GM12864 (cell line): ENCODE measurements at places on chromosomes 13 and 19.

DNA sequence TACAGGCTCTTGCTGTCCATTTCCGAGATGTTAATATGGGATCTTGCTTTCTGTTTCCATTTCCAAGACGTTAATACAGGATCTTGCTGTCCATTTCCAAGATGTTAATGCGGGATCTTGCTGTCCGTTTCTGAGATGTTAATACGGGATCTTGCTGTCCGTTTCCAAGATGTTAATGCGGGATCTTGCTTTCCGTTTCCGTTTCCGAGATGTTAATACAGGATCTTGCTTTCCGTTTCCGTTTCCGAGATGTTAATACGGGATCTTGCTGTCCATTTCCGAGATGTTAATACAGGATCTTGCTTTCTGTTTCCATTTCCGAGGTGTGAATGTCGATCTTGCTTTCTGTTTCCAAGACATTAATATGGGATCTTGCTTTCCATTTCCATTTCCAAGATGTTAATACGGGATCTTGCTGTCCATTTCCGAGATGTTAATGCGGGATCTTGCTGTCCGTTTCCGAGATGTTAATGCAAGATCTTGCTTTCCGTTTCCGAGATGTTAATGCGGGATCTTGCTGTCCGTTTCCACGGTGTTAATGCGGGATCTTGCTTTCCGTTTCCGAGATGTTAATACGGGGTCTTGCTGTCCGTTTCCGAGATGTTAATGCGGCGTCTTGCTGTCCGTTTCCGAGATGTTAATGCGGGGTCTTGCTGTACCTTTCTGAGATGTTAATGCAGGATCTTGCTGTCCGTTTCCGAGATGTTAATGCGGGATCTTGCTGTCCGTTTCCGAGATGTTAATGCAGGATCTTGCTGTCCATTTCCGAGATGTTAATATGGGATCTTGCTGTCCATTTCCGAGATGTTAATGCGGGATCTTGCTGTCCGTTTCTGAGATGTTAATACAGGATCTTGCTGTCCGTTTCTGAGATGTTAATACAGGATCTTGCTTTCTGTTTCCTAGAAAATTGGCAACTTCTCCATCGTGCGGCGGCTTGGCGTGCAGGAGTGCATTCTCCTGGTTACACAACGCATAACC lies 38.3 kb downstream of the PEX11G start:
- DNase-seq, result peak; percentile 43

GRCh38 chr13:70520275-70521036 lies 412.2 kb upstream of the KLHL1 start:
- DNase-seq, result no peak

DNA sequence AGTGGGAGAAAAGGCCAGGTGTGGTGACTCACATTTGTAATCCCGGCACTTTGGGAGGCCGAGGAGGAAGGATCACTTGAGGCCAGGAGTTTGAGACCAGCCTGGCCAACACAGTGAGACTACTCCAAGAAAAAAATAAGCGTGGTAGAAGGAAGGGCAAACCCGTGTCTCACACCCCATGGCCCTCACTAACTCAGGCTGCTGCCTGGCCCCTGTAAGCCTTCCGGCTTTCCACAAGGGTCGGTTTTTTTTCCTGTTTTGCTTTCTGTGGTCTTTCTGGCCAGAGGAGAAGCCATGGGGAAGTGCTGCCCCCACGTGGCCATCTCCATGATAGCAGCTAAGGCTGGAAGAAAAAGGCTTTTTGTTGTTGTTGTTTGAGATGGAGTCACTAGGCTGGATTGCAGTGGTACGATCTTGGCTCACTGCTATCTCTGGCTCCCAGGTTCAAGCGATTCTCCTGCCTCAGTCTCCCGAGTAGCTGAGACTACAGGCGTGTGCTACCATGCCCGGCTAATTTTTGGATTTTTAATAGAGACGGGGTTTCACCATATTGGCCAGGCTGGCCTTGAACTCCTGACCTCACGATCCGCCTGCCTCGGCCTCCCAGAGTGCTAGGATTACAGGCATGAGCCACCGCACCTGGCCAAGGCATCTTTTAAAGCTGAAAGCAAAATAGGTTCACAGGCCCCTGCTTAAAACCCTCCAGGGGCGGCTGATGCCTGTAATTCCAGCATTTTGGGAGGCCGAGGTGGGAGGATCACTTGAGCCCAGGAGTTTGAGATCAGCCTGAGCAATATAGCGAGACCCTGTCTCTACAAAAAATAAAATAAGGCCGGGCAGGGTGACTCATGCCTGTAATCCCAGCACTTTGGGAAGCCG lies 7.5 kb upstream of the ARHGEF18 start:
- DNase-seq, result peak; percentile 79

DNA sequence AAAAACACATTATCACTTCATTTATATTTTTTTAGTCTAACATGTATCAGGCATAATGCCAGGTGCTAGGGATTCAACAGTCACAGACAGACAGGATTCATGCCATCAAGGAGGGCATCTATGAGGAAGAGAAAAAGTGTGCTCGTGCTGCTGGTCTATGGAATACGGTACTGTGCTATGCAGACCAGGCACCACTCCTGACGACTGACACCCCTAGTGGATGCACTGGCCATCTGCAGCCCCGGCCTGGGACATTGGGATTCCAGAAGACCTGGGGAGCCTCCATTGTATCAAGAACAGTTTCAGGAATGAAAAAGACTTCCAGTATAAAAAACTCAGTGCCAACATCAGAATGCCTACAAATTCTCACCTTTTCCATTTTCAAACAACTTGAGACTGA lies 94.0 kb downstream of the KLF12 start:
- DNase-seq, result peak; percentile 31

GRCh38 chr19:4707956-4708650 lies 15.5 kb downstream of the DPP9 start:
- DNase-seq, result no peak

- no peak for DNase-seq
These were observed 3.4 kb downstream of the IGFLR1 start for GRCh38 chr19:35738887-35739229.

DNA sequence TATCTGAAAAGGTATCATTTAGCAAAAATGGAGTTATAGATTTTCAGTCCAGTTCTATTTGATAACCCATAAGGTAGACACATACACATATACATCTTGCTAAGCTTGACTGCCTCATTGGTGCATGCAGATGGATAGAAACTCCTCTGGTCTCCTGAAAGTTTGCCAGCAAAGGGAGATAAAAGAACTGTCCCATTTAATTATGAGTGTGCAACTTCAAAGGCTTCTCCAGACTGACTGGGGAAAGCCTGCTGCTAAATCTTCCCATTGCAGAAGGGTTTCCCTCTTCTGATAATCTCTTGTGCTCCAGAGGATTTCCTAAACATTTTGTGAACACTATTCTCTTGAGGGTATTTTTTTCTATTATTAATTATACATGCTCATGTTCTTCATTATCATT lies 131.9 kb downstream of the ITGBL1 start:
- DNase-seq, result no peak

DNA sequence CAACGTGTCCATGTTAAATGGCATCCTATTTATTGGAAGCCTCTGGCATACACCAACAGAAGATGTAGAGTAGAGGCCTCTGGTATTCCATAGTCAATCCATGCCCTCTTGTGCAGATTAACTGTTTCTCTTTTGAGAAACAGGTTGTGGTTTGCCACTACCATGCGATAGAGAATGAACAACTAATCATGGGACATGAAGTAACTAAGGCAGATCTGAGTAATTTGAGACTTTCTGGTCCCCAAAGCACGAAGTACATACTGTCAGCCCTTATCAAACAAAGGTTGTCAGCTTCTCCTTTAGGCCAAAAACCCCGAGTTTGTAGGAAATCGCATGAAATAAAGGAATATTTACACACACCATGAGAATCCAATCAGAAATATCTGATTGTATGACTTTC lies 3.6 kb downstream of the ZNF121 start:
- DNase-seq, result no peak

- no peak for DNase-seq
These were observed 9.7 kb downstream of the CTU1 start for GRCh38 chr19:51098365-51099046.

DNA sequence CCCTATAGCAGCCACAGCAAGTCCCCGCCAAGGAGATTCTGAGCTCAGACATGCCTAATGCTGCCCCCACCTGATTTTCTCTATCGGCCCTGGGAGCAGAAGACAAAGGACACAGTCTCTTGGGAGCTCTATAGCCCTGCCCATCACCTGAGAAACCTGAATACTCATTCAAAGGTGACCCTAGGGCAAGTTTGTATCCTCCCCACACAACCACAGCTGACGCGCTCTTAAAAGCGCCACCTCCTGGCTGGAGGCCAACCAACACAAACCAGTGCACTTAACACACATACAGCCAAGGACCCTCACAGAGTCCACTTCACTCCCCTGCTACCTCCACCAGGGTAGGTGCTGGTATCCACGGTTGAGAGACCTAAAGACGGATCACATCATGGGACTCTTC lies 8.8 kb upstream of the IGFL4 start:
- no peak for DNase-seq

- DNase-seq, result no peak
These were observed 18.7 kb downstream of the PAF1 start for GRCh38 chr19:39372047-39372802.

DNA sequence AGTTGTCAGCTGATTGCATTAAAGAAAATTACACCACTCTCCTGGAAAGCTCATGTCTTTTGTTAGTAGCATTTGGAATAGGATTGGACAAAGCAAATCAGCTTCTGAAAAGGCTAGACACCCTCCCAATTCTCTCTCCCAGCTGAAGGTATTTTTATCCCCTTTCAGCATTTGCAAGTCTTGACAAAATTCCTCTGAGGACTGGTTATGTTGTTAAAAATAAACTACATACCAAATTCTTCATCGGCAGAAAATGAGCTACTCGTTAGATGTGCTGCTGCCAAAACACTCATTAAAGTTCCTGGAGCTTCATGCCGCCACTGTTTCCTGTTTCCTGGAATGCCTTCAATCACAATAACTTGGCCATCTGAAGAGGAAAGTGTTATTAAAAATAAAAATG lies 37.1 kb downstream of the UTP14C start:
- DNase-seq, result no peak

- no peak for DNase-seq
These were observed 26.4 kb upstream of the DPP9 start for GRCh38 chr19:4749870-4750590.

GRCh38 chr19:29858000-29858596 lies 46.3 kb downstream of the CCNE1 start:
- DNase-seq, result no peak

GRCh38 chr19:35813043-35813890 lies 622 bp upstream of the PRODH2 start:
- no peak for DNase-seq
